ENCODE measurements at places on chromosomes 6 and 20.

DNA sequence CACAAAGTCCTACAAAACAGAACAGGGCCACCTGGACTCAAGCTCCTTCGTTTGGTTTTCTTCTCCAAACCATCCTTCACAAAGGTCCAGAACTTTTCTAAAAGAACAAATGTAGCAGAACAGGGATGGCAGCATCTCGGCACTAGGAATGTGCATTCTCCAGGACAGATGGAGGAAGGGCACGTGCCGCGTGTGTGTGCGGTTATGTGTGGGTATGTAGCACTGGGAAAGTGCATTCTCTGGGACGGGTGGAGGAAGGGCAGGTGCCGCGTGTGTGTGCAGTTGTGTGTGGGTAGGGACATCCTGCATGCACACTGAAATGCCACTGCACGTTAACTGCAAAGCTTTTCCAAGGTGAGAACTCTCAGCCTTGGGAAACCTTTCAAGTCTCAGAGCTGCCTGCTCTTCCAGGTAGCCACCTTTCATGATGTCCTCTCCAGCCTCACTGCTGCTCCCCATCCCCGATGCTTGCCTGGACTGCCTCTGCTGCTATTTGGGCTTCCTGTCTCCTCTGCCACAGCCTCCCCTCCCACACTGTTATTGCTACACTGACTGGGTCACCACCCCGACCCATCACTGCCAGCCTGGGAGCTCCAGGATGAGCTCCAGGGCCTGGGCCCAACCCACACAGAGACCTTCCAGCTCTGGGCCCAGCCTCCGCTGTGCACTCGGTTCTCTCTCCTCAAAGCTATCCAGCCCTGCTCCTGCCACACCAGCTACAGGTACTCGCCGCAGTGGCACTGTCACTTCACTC lies 47.6 kb downstream of the EZR start:
- no peak overlapping the region for H3K4me3 ChIP-seq
- no peaks in the 10 kb centered on the region for H3K27me3 ChIP-seq
- H3K27ac ChIP-seq = peak overlapping the region; percentile 76
- H3K4me1 ChIP-seq = peaks cover 34% of the 10 kb centered on the region
- H3K36me3 ChIP-seq = peaks cover 86% of the 10 kb centered on the region

DNA sequence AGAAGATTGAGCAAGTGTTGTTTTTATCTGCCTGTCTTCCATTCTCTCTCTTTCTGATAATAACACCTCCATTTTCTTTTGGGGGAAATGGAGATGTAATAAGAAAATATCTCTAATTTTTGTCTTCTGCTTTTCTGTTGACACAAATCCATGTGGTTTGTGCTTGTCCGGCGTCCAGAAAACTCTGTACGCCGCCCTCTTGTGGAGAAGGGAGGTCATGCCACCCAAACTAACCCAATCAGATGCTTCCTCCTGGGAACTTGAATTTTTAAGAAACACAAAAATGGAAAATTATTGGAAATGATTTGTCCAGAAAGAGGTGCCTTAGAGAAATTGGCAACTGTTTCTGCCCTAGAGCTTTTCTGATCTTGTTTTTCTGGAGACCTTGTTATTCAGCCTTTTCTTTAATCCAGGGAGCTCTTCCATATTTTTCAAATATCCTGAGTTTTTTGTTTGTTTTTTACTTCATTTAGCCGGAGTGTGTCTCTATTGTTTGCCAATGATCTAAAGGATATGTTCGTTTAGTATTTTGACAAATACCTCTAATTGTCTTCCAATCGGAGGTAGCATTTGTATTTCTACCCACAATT lies 17.8 kb upstream of the FNDC1 start:
- H3K4me1 ChIP-seq = peaks cover 5% of the 10 kb centered on the region
- H3K36me3 ChIP-seq = no peaks in the 10 kb centered on the region
- peaks cover 23% of the 10 kb centered on the region for H3K27me3 ChIP-seq
- H3K27ac ChIP-seq = no peak overlapping the region
- H3K4me3 ChIP-seq = no peak overlapping the region
- peak; percentile 46 for DNase-seq

GRCh38 chr20:5923493-5923892 lies 26.8 kb downstream of the TRMT6 start:
- peaks cover 19% of the 10 kb centered on the region for H3K27me3 ChIP-seq
- no peak overlapping the region for H3K4me3 ChIP-seq
- H3K27ac ChIP-seq = no peak overlapping the region
- DNase-seq = no peak
- no peaks in the 10 kb centered on the region for H3K36me3 ChIP-seq

- H3K27me3 ChIP-seq = peaks cover 18% of the 10 kb centered on the region
- H3K36me3 ChIP-seq = no peaks in the 10 kb centered on the region
- H3K4me3 ChIP-seq = no peak overlapping the region
- H3K4me1 ChIP-seq = no peaks in the 10 kb centered on the region
- H3K27ac ChIP-seq = no peak overlapping the region
Observed at GRCh38 chr6:150549007-150549406, 50.7 kb upstream of the PLEKHG1 start.

GRCh38 chr6:132788658-132789395 lies 9.6 kb downstream of the SLC18B1 start:
- no peak for DNase-seq
- peaks cover 13% of the 10 kb centered on the region for H3K36me3 ChIP-seq
- H3K4me3 ChIP-seq = no peak overlapping the region
- H3K4me1 ChIP-seq = peaks cover 12% of the 10 kb centered on the region
- H3K27ac ChIP-seq = no peak overlapping the region

DNA sequence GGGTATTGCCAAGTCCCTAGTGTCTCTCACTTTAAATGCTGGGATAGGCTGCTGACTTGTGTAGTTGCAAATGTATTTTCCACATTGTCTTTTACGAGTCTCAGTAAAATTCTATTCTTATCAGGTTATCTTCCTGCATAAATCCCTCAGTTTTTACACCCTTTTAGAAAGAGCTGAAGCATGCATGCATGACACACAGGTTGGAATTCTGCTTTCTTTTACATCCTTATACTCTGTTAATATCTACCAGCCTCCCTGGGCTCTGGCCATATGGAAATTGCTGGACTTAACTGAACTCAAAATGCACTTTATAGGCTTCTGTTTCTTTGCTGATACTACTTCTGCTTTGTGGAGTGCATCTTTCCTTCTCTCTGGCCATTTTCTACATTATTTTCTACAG lies 477.4 kb downstream of the FRK start:
- no peaks in the 10 kb centered on the region for H3K36me3 ChIP-seq
- no peak for DNase-seq
- H3K27me3 ChIP-seq = no peaks in the 10 kb centered on the region
- H3K4me3 ChIP-seq = no peak overlapping the region

GRCh38 chr6:51513891-51514747 lies 573.3 kb downstream of the PKHD1 start:
- no peak overlapping the region for H3K27ac ChIP-seq
- no peaks in the 10 kb centered on the region for H3K4me1 ChIP-seq
- H3K4me3 ChIP-seq = no peak overlapping the region
- DNase-seq = no peak

- no peak for DNase-seq
- peaks cover 19% of the 10 kb centered on the region for H3K4me1 ChIP-seq
- no peaks in the 10 kb centered on the region for H3K27me3 ChIP-seq
- H3K4me3 ChIP-seq = no peak overlapping the region
Observed at GRCh38 chr20:23371496-23371895, 9.5 kb downstream of the GZF1 start.
